ENCODE measurements at places on chromosomes 4 and X.

DNA sequence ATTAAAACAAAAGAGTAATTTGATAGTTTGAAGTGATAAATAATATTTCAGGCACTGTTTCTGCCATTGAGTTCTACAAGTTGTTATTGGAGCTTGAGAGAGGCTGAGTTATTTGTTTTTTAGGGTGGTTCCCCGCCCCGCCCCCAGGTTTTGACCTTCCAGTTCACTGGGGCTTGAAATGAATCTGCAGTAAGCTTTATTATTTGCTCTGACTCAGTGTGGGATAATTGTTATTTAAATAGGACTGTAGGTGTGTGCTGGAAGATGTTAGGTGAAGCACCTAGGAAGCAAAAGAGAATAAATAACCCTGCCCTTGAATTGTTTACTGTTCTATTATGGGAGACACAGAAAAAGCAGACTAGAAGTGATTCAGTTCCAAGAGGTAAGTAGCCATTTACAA lies 81.2 kb upstream of the KCNIP4 start:
- DNase-seq, result no peak

GRCh38 chr4:177315767-177316464 lies 6.2 kb downstream of the NEIL3 start:
- DNase-seq, result no peak

GRCh38 chr4:6548201-6548881 lies 26.6 kb upstream of the MAN2B2 start:
- DNase-seq, result no peak

GRCh38 chrX:35733879-35734278 lies 64.3 kb upstream of the MAGEB16 start:
- DNase-seq, result no peak

Data from C1 segment of cervical spinal cord (tissue), 14 donors.